Memory B cell (primary cell): ENCODE measurements at places on chromosomes 4 and X.

- no peak overlapping the region for H3K27ac ChIP-seq
- no peaks in the 10 kb centered on the region for H3K27me3 ChIP-seq
- no peak for DNase-seq
- H3K4me1 ChIP-seq, result no peaks in the 10 kb centered on the region
- peaks cover 23% of the 10 kb centered on the region for H3K36me3 ChIP-seq
- H3K4me3 ChIP-seq, result no peak overlapping the region
These were observed 58.0 kb downstream of the LAS1L start for GRCh38 chrX:65476564-65476963.

GRCh38 chr4:139682741-139683151 is 17.1 kb downstream of the MGST2 start:
- H3K27ac ChIP-seq, result no peak overlapping the region
- H3K4me1 ChIP-seq, result no peaks in the 10 kb centered on the region
- peaks cover 5% of the 10 kb centered on the region for H3K27me3 ChIP-seq
- no peaks in the 10 kb centered on the region for H3K36me3 ChIP-seq
- DNase-seq, result no peak

DNA sequence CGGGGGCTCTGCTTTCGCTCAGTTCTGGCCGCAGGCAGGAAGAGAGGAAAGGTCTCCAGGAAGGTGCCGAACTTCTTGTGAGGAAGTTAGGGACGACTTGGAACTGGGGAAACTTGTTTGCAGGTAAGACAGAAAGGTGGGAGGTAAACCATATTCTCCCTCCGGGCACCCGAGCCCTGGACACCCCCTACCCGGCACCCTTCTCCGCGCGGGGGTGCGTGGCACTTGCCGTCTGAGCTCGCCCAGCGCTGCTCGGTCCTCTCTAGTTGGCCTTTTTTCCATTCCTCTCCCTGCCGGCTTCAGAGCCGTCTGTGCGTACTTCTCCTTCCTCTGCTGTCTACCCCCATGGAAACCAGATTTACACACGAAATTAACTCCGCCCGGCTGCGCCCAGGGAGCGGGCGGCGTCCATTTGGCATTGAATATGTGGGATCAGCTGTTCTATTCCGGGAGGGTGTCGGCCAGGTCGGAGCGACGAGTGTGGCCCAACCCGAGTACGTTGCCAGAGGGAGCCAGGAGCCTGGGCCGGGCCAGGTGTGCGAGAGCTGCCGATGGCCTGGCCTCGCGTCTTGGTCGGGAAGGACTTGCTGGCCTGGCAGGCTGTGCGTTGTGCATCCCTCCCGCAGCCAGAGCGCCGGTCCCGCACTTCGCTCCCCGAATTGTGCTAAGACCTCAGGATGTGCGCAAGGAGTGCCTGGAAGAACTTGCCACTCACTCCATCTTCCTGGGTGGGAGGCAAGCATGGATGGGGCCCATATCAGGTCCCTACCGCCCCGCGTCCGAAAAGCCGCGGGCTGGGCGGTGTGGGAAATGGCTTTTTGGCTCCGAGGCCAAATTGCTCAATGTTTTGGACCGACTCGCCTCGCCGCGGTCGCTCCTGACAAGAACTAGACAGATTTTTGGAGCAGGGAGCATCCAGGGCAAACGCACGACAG is 1.7 kb downstream of the PDGFRA start:
- no peak overlapping the region for H3K4me3 ChIP-seq
- H3K36me3 ChIP-seq, result no peaks in the 10 kb centered on the region
- H3K27me3 ChIP-seq, result peaks cover 22% of the 10 kb centered on the region
- H3K4me1 ChIP-seq, result peaks cover 17% of the 10 kb centered on the region

DNA sequence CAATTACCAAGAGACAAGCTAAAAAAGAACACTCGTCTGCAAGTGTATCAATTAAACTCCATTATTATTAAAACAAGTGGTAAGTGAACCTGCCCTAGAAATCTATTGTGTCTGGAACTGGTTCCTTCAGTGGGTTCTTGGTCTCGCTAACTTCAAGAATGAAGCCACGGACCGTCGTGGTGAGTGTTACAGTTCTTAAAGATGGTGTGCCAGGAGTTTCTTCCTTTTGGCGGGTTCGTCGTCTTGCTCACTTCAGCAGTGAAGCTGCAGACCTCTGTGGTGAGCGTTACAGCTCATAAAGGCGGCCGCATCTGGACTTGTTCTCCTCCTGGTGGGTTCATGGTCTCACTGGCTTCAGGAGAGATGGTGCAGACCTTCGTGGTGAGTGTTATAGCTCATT is 231.8 kb downstream of the GRID2 start:
- no peak overlapping the region for H3K4me3 ChIP-seq
- H3K36me3 ChIP-seq, result no peaks in the 10 kb centered on the region
- no peaks in the 10 kb centered on the region for H3K4me1 ChIP-seq
- no peak overlapping the region for H3K27ac ChIP-seq

GRCh38 chr4:16760617-16761363 is 137.7 kb downstream of the LDB2 start:
- no peak overlapping the region for H3K27ac ChIP-seq
- H3K36me3 ChIP-seq, result no peaks in the 10 kb centered on the region
- H3K27me3 ChIP-seq, result no peaks in the 10 kb centered on the region
- no peaks in the 10 kb centered on the region for H3K4me1 ChIP-seq

- H3K27ac ChIP-seq, result no peak overlapping the region
- peaks cover 27% of the 10 kb centered on the region for H3K36me3 ChIP-seq
- H3K4me3 ChIP-seq, result no peak overlapping the region
- no peak for DNase-seq
- H3K27me3 ChIP-seq, result no peaks in the 10 kb centered on the region
- no peaks in the 10 kb centered on the region for H3K4me1 ChIP-seq
These were observed 281.4 kb downstream of the CAMK2D start for GRCh38 chr4:113480109-113480508.

- no peak overlapping the region for H3K4me3 ChIP-seq
- no peaks in the 10 kb centered on the region for H3K36me3 ChIP-seq
- H3K4me1 ChIP-seq, result peaks cover 31% of the 10 kb centered on the region
- H3K27ac ChIP-seq, result no peak overlapping the region
These were observed 26.3 kb upstream of the RASGEF1B start for GRCh38 chr4:81498046-81498445.

DNA sequence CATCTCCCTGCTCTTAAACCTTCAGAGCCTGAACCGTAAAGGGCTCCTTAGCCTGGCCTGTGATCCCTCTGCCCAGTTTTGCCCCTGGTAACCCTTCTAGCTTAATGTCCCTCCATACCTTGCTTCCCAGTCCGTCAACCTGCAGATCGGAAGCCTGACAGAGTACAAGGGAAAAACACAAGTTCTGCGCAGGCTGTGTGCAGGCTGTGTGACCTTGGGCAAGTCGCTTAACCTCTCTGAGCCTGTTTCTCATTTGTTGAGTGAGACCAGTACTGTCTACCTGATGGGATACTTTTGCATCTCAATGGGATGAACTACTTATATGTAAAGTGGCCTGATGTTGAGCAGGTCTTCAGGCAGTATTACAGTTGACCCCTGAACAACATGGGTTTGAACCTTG is 1.7 kb downstream of the NSDHL start:
- H3K36me3 ChIP-seq, result peaks cover 6% of the 10 kb centered on the region
- peak overlapping the region; percentile 95 for H3K4me3 ChIP-seq
- H3K27ac ChIP-seq, result no peak overlapping the region
- H3K4me1 ChIP-seq, result peaks cover 20% of the 10 kb centered on the region

- DNase-seq, result no peak
- peaks cover 3% of the 10 kb centered on the region for H3K36me3 ChIP-seq
- H3K4me3 ChIP-seq, result no peak overlapping the region
- H3K27me3 ChIP-seq, result no peaks in the 10 kb centered on the region
- no peak overlapping the region for H3K27ac ChIP-seq
- peaks cover 11% of the 10 kb centered on the region for H3K4me1 ChIP-seq
These were observed 31.6 kb upstream of the PPP1R2C start for GRCh38 chrX:42809569-42809968.

DNA sequence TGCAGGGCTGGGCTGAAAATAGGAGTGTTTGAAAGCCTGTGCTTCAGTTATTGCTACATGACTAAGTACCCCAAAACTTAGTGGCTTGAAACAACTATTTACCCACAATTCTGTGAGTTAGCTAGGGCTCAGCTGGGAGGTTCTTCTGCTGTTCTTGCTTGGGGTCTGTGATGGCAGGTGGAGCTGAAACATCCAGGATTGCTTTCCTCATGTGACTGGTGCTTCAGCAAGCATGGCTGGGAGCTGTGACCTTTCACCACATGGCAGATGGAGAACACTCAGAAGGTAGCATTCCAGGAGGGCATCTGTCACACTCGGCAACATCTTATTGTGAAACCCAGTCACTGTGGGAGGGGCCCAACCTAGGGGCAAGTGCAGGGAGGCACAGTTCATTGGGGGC is 57.0 kb upstream of the TBC1D14 start:
- peaks cover 17% of the 10 kb centered on the region for H3K4me1 ChIP-seq
- DNase-seq, result no peak
- no peaks in the 10 kb centered on the region for H3K27me3 ChIP-seq
- peaks cover 15% of the 10 kb centered on the region for H3K36me3 ChIP-seq

DNA sequence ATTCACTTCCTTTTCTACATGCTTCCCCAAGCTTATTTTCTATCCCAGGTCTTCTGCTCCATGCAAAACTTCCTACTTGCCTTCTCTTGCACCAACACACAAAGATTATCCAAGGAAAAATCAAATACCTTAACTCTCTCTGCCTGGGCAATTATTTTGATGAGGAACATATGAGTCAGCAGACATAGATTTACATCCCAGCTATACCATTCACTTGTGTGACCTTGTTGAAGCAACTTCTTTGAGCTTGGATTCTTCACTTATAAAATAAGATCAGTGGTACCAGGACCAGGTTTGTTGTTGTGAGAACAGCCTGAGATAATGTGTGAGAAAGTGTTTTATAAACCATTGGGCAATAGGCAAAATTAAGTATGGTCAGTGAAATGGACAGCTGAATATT is 39.1 kb upstream of the TMEM192 start:
- H3K27me3 ChIP-seq, result peaks cover 12% of the 10 kb centered on the region
- no peak overlapping the region for H3K27ac ChIP-seq
- no peak for DNase-seq
- no peak overlapping the region for H3K4me3 ChIP-seq

- H3K27ac ChIP-seq, result no peak overlapping the region
- peaks cover 33% of the 10 kb centered on the region for H3K4me1 ChIP-seq
- no peak for DNase-seq
These were observed 329.9 kb downstream of the ARHGAP10 start for GRCh38 chr4:148061795-148062194.

- H3K4me3 ChIP-seq, result peak overlapping the region; percentile 46
- no peaks in the 10 kb centered on the region for H3K36me3 ChIP-seq
- no peak for DNase-seq
- H3K27me3 ChIP-seq, result peaks cover 22% of the 10 kb centered on the region
These were observed 454 bp downstream of the BTC start for GRCh38 chr4:74793757-74794381.

GRCh38 chr4:64271601-64272081 is 137.6 kb downstream of the TECRL start:
- H3K4me1 ChIP-seq, result no peaks in the 10 kb centered on the region
- H3K36me3 ChIP-seq, result no peaks in the 10 kb centered on the region
- H3K27me3 ChIP-seq, result no peaks in the 10 kb centered on the region
